ENCODE measurements at places on chromosomes 1 and 21. TPM values are rescaled to one million over a fixed set of nuclear protein-coding genes. Genes with fewer than 3 reads are reported as not detected.

The WNT2B gene
- total RNA-seq, result 1.2 TPM

The TRABD2B gene
- total RNA-seq, result not detected

The PUSL1 gene
- total RNA-seq, result 4.7 TPM

The CCDC27 gene
- total RNA-seq, result not detected
